ENCODE measurements at places on chromosomes 1 and 21. TPM values are rescaled to one million over a fixed set of nuclear protein-coding genes. Genes with fewer than 3 reads are reported as not detected.

- no peak for DNase-seq
Observed at GRCh38 chr1:210260096-210260495, 27.5 kb downstream of the SERTAD4 start.

DNA sequence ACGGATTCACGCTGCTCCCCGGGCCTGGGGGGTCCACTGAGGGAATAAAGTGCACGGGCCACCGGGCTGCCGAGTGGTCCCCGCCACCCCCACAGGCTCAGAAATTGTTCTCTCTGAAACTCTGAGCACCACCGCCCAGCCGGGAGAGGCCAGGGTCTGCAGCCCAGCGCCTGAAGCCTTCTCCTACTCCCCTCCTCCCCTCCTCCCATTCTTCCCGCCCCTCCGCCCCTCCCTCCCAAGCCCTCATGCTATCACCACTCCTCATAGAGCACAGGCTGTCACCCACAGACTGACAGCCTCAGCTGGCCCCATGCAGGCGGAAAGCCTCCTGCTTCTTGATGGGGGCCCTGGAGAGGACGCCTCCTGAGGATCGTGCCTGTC lies 707 bp upstream of the GPR153 start:
- DNase-seq, result no peak

GRCh38 chr1:36880155-36881067 lies 153.9 kb downstream of the GRIK3 start:
- DNase-seq, result peak; percentile 51

OLIG2 gene
- total RNA-seq, result 1.4 TPM

GJB5 gene
- 7.5 TPM for total RNA-seq

DNA sequence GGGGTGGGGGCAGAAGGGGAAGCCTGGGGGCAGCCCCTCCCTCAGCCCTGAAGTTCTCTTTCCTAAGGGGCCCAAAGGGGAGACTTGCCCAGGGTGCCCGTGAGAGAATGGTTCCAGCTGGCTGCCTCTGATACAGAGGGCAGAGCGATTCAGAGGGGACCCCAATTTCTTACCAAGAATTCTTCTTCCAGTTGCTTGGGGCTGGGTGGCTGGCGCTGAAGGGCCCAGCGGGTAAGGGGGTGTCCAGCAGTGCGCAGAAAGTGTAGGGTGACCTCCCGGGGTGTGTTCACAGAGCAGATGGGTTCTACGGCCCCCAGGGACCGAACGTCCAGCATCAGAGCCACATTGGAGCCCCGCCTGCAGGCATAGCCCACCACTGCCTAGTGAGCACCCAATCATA lies 2.5 kb downstream of the PTPN7 start:
- DNase-seq, result no peak

SYNC gene
- total RNA-seq, result 1.2 TPM

GRCh38 chr21:42748620-42749176 lies 95.3 kb downstream of the PDE9A start:
- DNase-seq, result no peak

DNA sequence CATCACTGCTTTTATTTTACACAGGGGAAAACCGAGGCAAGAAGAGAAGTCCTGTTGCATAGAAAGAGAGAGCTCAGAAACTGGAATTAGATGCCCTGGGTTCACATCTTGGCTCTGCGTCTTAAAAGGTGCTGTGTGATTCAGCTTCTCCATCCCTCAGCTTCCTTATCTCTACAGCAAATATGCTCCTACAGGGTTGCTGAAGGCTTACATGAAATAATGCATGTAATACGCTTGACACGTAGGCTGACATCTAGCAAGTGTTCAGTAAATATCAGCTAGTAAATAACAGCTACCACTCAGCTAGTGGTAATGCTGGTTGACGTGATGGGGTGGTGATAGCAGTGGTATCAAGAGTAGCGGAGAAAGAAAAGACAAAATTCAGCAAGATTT lies 77.1 kb upstream of the CD55 start:
- DNase-seq, result no peak

DNA sequence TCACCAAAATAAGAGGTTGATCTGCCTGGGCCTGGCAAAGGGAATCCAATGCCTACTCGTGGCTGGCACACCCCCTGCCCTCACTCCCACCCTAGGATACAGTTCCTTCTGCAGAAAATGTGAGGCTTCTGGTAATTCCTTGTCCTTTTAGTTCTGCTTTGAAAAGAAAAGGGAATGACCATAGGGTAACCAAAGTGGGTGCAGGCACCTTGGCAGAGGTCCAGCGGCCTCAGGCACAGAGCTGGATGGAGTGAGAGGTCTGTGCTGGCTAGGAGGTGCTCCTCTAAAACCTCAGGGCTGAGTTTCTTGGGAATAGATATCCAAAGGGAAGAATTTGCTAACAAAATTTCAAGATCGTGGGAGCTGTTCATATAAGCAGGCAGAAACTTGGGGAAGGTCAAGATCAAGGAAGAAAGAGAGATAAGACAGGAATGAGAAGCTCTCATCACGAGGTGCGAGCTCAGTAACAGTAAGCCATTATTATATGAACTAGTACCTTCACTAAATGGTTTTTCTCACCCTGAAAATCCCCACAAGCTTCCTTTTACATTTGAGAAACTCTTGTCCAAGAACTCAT lies 293.1 kb upstream of the LYPLAL1 start:
- no peak for DNase-seq
